ENCODE measurements at places on chromosomes 6 and 20. TPM values are rescaled to one million over a fixed set of nuclear protein-coding genes. Genes with fewer than 3 reads are reported as not detected.

- no peak overlapping the region for H3K27ac ChIP-seq
- H3K4me3 ChIP-seq = no peak overlapping the region
- H3K27me3 ChIP-seq = no peaks in the 10 kb centered on the region
These were observed 654.4 kb downstream of the EYS start for GRCh38 chr6:65052626-65053025.

DNA sequence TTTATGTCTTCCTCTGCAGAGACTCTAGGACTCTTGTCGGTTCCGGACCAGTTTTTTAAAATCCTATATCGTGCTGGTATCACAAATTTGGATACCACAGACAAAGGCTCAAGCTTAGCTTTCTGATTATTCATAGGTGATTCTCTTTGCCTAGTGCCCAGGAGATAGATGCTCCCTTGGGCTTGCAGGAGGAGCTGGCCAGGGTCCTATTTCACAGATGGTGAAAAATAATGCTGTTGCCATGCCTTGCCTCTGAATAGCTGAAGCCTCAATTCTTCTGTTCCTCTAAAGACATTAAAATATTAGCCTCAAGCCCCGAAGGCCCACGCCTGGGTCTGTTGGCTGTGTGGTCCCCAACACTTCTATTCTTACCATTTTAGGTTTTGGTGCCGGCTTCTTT is 123.9 kb upstream of the BACH2 start:
- no peak for DNase-seq
- H3K27ac ChIP-seq = no peak overlapping the region
- no peak overlapping the region for H3K4me3 ChIP-seq
- H3K36me3 ChIP-seq = no peaks in the 10 kb centered on the region
- H3K4me1 ChIP-seq = no peaks in the 10 kb centered on the region

DNA sequence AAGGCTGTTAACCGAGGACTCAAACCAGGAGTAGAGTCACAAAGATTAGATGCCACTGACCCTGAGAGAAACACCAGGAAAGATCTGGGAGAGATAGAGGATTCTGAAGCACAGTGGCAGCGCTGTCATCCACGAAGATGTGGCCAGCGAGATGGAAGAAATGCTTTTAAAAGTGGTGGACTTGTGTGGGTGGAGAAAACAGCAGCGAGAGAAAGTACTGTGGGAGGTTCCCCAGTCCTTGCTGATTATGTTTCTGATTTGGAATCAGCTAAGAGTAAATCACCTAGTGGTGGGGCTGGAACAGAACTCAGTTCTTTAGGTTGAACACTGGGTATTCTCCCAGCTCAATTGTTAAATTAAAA is 435 bp upstream of the ZNF322 start:
- no peaks in the 10 kb centered on the region for H3K27me3 ChIP-seq
- peak overlapping the region; percentile 87 for H3K27ac ChIP-seq
- H3K4me3 ChIP-seq = peak overlapping the region; percentile 79
- no peak for DNase-seq

LST1 gene
- total RNA-seq = 1.6 TPM

- H3K4me3 ChIP-seq = no peak overlapping the region
- DNase-seq = no peak
- no peaks in the 10 kb centered on the region for H3K4me1 ChIP-seq
- H3K36me3 ChIP-seq = no peaks in the 10 kb centered on the region
These were observed 16.6 kb downstream of the POM121L2 start for GRCh38 chr6:27295301-27296079.

GRCh38 chr6:131952886-131953509 is 1.8 kb upstream of the CCN2 start:
- H3K27ac ChIP-seq = no peak overlapping the region
- no peak overlapping the region for H3K4me3 ChIP-seq
- H3K36me3 ChIP-seq = no peaks in the 10 kb centered on the region
- no peak for DNase-seq

- H3K36me3 ChIP-seq = no peaks in the 10 kb centered on the region
- no peak overlapping the region for H3K27ac ChIP-seq
- H3K27me3 ChIP-seq = no peaks in the 10 kb centered on the region
- no peak for DNase-seq
- H3K4me1 ChIP-seq = no peaks in the 10 kb centered on the region
These were observed 1444.3 kb upstream of the ADGRB3 start for GRCh38 chr6:67190733-67191132.

DCDC2 gene
- 0.42 TPM for total RNA-seq

GRCh38 chr6:16092140-16092539 is 36.7 kb upstream of the MYLIP start:
- H3K27ac ChIP-seq = no peak overlapping the region
- H3K36me3 ChIP-seq = no peaks in the 10 kb centered on the region
- H3K27me3 ChIP-seq = no peaks in the 10 kb centered on the region
- H3K4me3 ChIP-seq = no peak overlapping the region
- H3K4me1 ChIP-seq = peaks cover 15% of the 10 kb centered on the region
- no peak for DNase-seq

DNA sequence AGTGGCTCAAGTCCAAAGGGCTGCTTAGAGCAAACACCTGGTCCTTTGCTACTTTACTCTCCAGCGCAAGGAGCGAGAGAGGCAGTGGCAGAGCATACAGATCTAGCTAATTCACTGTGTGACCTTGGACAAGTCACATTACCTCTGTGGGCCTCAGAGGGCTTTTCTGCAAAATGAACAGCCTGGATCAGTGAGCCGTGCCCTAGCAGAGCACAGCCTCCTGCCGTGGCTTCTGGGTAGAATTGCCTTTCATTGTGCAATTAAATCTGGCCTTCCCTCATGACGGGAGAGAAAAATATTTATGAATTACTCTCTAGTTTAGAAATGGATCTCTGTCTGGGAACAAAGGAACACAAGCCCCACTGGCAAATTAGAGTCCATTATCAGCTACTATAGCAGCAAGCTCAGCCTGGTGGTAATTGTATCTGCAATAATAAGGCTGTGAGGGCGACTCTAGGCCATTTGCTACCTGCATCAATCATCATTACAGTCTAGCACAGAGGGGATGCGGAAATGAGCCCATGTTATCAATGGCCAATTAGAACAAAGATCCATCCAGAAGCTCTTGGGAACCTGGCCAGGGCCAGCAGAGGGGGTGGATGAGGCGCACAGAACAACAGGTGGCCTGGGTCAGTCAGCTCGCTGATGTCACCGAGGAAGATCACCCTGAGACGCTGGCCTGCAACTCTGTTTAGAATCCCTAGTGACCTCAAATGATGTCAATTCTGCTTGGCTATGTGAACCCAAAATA is 114.2 kb upstream of the LY86 start:
- no peak overlapping the region for H3K4me3 ChIP-seq
- DNase-seq = no peak
- no peaks in the 10 kb centered on the region for H3K36me3 ChIP-seq
- no peaks in the 10 kb centered on the region for H3K4me1 ChIP-seq

HLA-DRB5 gene
- total RNA-seq = 19.0 TPM

GRCh38 chr6:91185072-91185471 is 598.2 kb upstream of the MAP3K7 start:
- H3K36me3 ChIP-seq = no peaks in the 10 kb centered on the region
- H3K27me3 ChIP-seq = no peaks in the 10 kb centered on the region
- H3K4me3 ChIP-seq = no peak overlapping the region
- no peak overlapping the region for H3K27ac ChIP-seq

DNA sequence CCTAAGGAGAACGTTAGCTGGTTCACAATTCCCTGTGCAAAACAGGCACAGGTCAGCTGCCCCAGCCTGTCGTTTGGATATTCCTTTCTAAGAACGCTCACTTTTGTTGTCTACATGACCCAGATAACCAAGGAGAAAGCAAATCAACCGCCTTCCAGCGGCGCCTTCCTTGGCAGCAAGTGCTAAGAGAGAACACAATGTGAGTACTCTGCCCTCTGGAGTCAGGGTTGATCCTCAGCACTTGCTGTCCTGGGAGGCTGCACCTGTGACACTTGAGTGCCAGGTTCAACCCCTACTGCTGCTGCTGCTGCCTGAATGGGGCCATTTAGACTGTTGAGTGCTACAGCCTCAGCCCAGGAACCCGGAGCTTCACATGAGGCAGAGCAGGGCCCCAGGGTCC is 36.8 kb downstream of the OVOL2 start:
- no peak overlapping the region for H3K4me3 ChIP-seq
- no peaks in the 10 kb centered on the region for H3K27me3 ChIP-seq
- H3K4me1 ChIP-seq = no peaks in the 10 kb centered on the region
- DNase-seq = no peak
- H3K27ac ChIP-seq = no peak overlapping the region

GSTA3 gene
- not detected for total RNA-seq

DNA sequence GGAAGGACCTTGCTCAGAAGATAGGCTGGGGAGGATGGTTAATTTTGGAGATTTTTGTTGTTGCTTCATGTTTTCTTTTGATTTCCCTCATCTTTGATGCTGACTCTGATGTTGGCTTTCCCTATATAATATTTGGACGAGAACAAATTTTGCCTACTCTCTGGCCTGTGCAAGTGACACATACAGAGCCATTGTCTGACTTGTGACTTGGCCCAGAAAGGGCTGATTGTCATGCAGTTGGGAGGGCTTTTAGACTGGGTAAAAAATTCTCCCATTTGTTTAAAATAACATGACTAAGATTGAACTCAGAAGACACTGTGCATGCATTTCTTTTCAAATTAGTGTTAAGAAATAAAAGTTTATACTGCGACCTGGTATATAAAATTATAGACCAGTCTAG is 98.6 kb upstream of the SUPT3H start:
- no peak overlapping the region for H3K4me3 ChIP-seq
- H3K4me1 ChIP-seq = peaks cover 3% of the 10 kb centered on the region
- DNase-seq = no peak
- no peaks in the 10 kb centered on the region for H3K27me3 ChIP-seq
- H3K27ac ChIP-seq = no peak overlapping the region

DNA sequence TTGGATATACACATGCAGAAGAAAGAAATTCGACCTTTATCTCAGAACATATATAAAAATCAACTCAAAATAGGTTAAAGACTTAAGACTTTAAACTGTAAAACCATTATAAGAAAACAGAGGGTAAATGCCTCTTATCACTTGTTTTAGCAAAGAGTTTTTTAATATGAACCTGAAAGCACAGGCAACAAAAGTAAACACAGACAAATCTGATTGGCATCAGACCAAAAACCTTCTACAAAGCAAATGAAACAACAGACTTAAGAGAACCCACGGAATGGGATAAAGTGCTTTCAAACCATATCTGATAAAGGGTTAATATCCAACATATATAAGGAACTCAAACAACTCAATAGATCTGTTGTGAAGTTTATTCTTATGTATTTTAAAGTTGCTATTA is 309.9 kb upstream of the OPRM1 start:
- H3K36me3 ChIP-seq = no peaks in the 10 kb centered on the region
- H3K4me3 ChIP-seq = no peak overlapping the region
- no peaks in the 10 kb centered on the region for H3K27me3 ChIP-seq
- DNase-seq = no peak

KIF13A gene
- 72.9 TPM for total RNA-seq

PSORS1C2 gene
- total RNA-seq = not detected

- no peak overlapping the region for H3K27ac ChIP-seq
- H3K4me1 ChIP-seq = no peaks in the 10 kb centered on the region
- H3K27me3 ChIP-seq = no peaks in the 10 kb centered on the region
- H3K36me3 ChIP-seq = no peaks in the 10 kb centered on the region
These were observed 31.4 kb upstream of the AKAP7 start for GRCh38 chr6:131103901-131104300.

- peak overlapping the region; percentile 98 for H3K27ac ChIP-seq
- no peaks in the 10 kb centered on the region for H3K27me3 ChIP-seq
- DNase-seq = peak; percentile 82
- no peaks in the 10 kb centered on the region for H3K36me3 ChIP-seq
- H3K4me3 ChIP-seq = peak overlapping the region; percentile 64
- peaks cover 31% of the 10 kb centered on the region for H3K4me1 ChIP-seq
These were observed 36.7 kb downstream of the CFAP61 start for GRCh38 chr20:20089018-20089417.

SLC22A3 gene
- 54.6 TPM for total RNA-seq

DNA sequence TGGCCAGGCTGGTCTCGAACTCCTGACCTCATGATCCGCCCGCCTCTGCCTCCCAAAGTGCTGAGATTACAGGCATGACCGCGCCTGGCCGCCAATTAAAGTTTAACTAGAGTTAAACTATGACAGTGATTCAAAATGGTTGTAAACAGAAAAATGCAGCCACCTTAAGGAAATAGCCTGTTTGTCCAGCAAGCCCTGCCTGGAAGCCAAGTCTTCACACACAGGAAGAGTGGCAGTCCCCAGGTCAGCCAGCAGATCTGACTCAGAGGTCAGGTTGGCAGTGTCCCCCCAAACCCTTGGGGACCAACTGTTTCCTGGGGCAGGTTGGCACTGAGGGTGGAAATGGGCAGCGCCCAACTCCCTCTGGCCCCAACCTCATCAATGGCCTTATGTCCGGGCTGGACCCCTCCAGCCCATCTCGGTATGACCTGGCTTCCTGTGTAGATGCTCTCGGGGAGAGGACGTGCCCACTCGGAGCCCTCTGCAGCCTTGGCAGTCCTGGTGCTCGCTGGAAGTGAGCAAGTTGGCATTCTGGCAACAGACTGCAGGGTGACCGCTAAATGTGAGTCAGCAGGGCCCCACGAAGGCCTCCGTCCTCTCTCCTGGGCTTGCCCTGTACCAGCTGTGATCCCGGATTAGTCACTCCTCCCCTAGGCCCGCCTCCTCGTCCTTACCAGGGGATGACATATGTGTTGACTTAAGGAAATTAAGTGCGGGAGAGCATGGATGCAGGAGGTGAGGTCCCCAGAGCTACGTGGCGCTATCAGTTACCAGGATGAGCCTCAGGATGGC is 9.7 kb upstream of the HSP90AB1 start:
- H3K27ac ChIP-seq = peak overlapping the region; percentile 99
- peaks cover 1% of the 10 kb centered on the region for H3K36me3 ChIP-seq
- H3K27me3 ChIP-seq = no peaks in the 10 kb centered on the region
- peaks cover 47% of the 10 kb centered on the region for H3K4me1 ChIP-seq

DNA sequence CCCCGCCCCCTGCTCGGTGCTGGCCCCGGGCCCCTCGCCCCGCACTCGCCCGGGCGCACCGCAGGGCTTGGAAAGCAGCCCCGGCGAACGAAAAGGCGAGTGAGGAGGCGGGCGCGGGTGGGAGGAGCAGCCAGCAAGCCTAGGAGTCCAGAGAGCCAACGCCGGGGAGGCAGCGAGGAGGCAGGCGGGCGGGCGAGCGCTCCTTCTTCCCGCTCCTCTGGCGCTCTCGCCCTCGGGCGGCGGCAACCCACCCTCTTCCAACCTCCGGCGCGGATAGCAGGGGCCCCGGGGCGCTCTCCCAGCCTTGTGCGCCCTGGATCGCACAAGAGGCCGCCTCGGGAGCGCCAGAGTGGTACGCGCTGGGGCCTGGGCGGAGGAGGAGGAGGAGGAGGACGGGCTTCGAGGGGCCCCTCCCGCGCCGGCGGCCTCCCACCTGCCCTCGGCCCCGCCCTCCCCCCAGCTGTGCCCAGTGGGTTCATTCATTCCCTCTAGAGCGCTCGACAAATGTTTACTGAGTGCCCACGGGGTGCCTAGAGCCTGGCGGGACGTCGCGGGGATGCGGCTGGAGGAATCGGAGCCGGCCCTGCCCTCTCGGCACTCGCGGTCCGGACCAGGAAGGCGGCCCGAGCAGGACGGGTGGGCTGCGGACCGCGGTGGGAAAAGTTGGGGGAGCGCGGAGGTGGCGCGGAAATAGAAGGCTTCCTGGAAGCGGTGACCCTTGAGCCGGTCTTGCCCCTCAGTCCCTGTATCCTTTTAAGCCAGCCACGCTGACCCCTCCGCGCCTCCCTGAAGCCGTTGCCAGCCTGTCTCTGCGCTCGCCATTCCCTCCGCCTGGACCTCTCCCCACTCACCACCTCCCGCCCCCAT is at the start of gene BMP7:
BMP7 (minus strand) TSS at position 351 of the 867 bp plus-strand sequence. CDS start 519 bp downstream, outside the sequence.
- H3K4me1 ChIP-seq = no peaks in the 10 kb centered on the region
- no peaks in the 10 kb centered on the region for H3K36me3 ChIP-seq
- no peak within 1 kb of the TSS for H3K27ac ChIP-seq
- DNase-seq = no peak

GRCh38 chr6:21501815-21502214 is 91.7 kb upstream of the SOX4 start:
- H3K27ac ChIP-seq = peak overlapping the region; percentile 59
- peaks cover 24% of the 10 kb centered on the region for H3K4me1 ChIP-seq
- H3K4me3 ChIP-seq = no peak overlapping the region
- DNase-seq = no peak
- no peaks in the 10 kb centered on the region for H3K27me3 ChIP-seq
